ENCODE measurements at places on chromosomes 1 and 21. TPM values are rescaled to one million over a fixed set of nuclear protein-coding genes. Genes with fewer than 3 reads are reported as not detected.

The OR10J1 gene
- total RNA-seq, result not detected

DNA sequence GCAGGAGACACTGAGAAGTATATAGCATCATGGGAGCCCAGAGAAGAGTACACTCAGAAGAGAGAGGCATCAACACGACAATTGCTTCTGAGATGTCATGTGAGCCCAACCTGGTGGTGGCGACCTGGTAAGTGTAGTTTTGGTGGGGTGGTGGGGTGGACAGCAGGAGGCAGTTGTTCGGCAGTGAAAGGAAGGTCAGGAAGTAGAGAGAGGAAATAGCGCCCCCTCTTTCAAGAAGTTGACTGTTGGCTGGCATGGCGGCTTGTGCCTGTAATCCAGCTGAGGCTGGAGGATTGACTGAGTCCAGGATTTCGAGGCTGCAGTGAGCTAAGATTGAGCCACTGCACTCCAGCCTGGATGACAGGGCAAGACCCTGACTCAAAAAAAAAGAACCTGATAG is 12.6 kb downstream of the RSPO1 start:
- no peak for DNase-seq

DNA sequence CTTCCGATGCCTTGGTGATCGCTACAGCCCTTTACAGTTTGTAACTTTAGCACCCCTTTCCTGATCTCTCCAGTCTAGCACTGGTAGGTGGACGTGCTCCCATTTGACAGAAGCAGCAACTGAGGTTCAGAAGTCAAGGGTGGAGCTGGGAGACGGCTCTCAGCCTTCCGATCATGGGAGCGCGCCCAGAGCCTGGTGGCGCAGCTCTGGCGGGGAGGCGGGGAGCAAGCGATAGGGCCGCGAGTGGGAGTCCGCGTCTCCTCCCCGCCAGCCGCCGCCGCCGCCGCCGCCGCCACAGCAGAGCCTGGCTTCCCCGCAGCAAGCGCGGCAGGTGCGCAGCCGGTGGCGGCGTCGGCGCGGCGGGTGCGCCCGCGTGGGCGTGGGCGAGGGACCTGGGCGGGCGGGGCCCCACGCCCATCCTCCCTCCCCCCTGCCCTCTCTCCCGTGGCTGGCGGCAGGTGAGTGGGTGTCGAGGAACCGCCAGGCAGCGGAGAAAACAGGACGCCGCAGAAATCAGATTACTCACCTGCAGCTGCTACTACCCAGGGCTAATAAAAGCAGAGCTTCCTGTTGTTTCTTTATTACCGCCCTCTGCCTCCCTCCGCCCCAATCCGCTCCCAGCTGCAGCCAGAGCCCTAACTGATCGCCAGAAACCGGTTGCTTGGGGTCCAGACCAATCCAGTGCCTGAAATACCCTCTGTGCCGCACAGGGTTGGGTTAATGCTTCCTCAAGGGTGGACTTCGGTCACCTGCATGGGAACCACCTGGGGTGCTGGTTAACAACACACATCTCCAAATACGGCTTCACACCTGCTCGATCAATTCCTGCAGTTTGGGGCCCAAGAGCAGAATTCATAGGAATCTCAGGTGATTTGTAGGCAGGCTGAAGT is 60.2 kb upstream of the ID3 start:
- no peak for DNase-seq

DNA sequence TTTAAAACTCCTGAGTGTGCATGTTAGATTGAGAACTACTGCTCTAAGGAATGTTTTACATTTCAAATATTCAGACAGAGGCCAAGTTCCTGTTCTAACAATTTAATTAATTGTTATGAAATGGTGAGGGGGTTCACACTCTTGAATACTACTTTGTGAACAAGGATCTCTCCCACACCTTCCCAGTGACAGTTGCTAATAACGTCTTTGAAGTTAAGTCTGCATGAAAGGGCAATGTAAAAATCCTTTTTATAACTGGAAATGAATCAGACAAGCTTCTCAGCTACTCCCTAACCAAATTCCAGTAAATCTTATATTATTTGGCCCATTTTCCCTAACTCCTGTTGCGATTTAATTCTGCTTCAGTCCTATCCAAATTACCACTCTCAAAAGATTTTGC is 828.5 kb upstream of the ADAMTS5 start:
- no peak for DNase-seq

The SYT14 gene
- 0.16 TPM for total RNA-seq

The TFF2 gene
- total RNA-seq, result not detected

DNA sequence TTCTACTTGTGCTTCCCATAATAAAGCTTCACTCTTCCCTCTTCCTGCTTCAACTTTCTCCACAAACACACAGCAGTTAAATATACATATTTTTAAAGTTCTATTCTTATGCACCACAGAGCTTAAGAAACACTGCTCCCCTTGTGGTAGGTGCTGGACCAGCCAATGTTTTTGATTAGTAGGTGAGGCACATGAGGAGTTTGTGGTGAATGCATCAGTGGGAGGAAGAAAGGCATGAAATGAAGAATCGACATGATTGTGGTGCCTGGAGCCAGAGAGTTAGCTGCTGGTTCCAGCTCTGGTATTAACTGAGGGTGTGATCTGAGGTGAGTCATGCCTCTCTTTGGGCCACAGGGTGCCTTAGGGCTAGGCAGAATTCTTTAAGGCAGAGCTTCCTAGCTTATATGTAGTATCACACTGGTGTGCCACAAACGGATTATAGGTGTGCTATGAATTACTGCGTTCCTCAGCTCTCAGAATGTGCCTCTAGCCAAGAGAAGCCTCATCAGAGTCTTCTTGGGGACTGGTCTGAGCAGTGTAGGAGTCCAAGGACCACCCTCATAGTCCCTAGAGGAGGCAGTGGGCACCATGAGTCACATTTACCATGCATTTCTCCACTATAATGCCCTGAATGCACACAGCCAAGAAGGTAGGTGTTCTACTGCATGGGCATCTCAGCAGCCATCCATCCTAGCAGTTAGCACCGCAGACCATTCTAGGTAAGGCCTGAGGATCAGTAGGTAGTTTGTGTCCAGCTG is 97.4 kb upstream of the SGIP1 start:
- no peak for DNase-seq

- DNase-seq, result peak; percentile 66
Observed at GRCh38 chr21:45020629-45021427, 53.6 kb upstream of the ADARB1 start.

DNA sequence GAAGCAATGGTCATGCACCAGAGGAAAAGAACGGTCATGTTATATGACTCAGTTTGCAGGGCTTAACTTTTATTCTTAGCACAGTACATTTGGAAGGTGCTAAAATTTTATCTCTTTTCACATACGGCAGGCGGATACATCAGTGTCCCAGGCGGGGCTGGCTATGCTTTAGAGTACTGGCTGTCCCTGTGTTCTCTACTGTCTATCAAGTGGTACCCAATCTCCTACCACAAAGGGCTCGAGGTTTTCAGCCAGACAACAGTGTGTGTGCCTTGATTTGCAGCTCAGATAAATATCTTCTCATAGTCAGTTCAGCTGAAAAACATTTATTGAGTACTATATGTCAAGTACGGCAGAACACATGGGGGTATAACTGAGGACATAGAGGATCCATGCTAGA is 65.3 kb downstream of the URB2 start:
- no peak for DNase-seq

- no peak for DNase-seq
Observed at GRCh38 chr1:167056529-167057231, 33.5 kb downstream of the GPA33 start.

- DNase-seq, result no peak
Observed at GRCh38 chr1:154742606-154743005, 127.5 kb downstream of the KCNN3 start.

The DENND2C gene
- total RNA-seq, result 3.0 TPM

DNA sequence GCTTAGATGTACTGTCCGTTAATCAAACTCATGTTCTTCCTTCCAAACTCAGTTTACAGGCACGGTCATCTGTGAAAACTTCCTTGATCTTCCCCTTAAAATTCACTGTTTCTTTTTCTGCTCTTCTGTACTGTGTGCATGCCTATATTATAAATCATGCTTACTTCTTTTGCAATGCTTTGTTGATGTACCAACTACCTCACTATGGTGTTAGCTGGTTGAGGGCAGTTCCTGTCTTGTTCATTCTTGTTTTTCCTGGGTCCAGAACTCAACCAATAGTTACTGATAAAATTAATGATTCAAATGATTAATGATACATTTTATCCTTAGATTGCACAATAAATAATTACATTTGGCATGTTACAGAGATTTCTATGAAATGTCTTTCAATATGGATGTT is 163.8 kb downstream of the CHRM3 start:
- DNase-seq, result no peak

- DNase-seq, result no peak
Observed at GRCh38 chr1:183693521-183693920, 40.4 kb upstream of the APOBEC4 start.

All from sigmoid colon (tissue), 7 donors.